ENCODE measurements at places on chromosomes 2 and 18.

GRCh38 chr18:70382017-70382416 lies 93.2 kb downstream of the SOCS6 start:
- no peak for DNase-seq

DNA sequence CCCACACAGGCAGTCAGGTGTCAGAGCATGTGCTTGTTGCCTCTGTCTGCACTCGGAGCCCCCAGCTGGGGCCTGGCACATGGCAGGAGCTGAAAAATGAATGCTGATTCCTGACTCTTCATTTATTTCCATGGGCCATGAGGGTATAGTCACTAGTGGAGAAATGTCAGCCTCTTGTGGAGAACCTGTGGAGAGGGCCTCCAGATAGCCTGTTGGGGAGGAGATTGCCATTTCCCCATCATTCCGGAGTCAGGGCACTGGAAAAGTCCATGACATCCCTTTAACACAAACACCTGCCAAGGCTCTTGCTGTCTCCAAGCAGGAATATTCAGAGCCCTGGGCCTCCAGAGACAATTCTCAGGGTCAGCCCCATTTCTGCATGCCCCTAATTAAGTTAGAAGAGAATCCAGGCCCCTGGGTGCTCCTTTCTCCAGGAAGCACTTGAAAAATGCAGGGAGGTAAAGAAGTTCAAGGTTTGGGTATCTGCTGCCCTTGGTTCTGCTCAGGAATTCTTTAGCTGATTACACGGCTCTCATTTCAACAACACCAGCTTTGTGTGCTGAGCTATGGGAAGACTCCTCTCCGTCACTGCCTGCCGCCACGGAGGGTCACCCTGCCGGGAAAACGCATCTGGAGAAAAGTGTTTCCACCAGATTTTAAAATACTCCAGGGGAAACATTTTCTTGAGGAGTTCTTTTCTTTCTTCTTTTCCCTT lies 311.3 kb downstream of the MYCN start:
- no peak for DNase-seq

- DNase-seq: no peak
Observed at GRCh38 chr2:66127061-66127460, 307.9 kb upstream of the MEIS1 start.

GRCh38 chr18:52402814-52403213 lies 62.8 kb downstream of the DCC start:
- no peak for DNase-seq

GRCh38 chr2:6966446-6966940 lies 49.3 kb downstream of the RNF144A start:
- no peak for DNase-seq

DNA sequence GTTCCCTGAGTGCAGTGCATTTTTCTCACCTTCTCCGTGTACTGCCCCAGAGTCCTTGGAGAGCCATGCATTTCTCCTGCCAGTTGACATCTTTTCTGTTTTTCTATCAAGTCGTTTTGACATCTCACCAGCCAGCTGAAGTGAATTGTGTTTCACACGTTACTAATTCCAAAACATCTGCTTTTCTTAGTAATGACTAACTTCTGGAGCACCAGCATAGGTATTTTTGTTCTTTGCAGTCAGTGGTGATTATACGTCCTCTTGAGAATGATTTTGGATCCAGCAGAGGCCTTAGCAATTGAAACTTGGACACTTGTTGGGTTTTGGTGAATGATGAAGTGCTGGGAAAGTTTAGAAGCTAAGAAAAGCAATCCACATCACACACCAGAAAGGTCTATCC lies 112.5 kb downstream of the PIK3C3 start:
- no peak for DNase-seq

- no peak for DNase-seq
Observed at GRCh38 chr2:134911400-134911785, 7.2 kb upstream of the CCNT2 start.

- no peak for DNase-seq
Observed at GRCh38 chr2:65562890-65563289, 130.5 kb upstream of the SPRED2 start.

- DNase-seq: no peak
Observed at GRCh38 chr2:3257826-3258225, 119.8 kb downstream of the EIPR1 start.

- DNase-seq: no peak
Observed at GRCh38 chr2:39524756-39525635, 87.9 kb upstream of the MAP4K3 start.

GRCh38 chr2:205293559-205293958 lies 388.7 kb upstream of the NRP2 start:
- DNase-seq: no peak

GRCh38 chr2:47249157-47249900 lies 94.2 kb upstream of the STPG4 start:
- DNase-seq: no peak

- peak; percentile 56 for DNase-seq
Observed at GRCh38 chr2:98508709-98509066, 64.0 kb downstream of the INPP4A start.

- no peak for DNase-seq
Observed at GRCh38 chr2:159090514-159091201, 122.2 kb downstream of the TANC1 start.

DNA sequence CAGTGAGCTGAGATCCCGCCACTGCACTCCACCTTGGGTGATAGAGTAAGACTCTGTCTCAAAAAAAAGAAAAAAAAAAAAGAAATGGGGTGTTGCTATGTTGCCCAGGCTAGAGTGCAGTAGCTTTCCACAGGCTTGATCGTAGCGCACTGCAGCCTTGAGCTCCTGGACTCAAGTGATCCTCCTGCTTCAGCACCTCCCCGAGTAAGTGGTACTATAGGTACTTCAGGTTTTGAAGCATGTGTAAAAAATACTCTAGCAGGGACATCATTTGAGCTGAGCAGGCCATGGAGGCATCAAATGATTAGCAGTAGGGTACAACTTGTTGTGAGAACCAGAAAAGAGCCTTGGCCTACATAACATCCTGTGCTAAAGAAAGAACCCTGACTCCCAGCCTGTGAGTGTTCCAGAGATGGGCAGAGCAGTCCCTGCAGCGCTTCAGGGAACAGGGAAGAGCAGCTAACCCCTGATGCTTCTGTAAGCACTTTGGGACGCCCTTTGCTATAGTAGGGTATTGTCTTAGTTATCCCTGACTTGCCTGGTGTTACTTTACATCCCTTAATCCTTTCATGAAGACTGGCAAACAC lies 119.1 kb downstream of the NEDD4L start:
- no peak for DNase-seq

DNA sequence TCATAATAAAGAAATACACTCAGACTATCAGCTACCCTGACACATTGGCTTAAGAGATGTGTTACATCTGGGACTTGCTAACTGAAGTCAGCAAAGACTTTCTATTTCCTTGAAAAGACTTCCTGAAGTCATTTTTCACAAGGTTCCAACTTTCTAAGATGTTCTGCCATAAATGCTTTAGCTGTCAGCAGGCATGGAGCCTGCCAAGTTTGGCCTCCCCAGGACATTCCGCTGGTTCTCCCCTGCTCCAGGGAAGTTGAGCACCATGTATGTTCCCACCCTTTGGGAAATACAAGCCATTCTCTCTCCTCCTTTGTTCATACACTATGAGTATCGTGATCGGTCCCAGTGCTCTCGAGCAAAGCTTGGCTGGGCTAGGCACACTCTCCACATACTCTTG lies 202.7 kb upstream of the CCDC68 start:
- no peak for DNase-seq

DNA sequence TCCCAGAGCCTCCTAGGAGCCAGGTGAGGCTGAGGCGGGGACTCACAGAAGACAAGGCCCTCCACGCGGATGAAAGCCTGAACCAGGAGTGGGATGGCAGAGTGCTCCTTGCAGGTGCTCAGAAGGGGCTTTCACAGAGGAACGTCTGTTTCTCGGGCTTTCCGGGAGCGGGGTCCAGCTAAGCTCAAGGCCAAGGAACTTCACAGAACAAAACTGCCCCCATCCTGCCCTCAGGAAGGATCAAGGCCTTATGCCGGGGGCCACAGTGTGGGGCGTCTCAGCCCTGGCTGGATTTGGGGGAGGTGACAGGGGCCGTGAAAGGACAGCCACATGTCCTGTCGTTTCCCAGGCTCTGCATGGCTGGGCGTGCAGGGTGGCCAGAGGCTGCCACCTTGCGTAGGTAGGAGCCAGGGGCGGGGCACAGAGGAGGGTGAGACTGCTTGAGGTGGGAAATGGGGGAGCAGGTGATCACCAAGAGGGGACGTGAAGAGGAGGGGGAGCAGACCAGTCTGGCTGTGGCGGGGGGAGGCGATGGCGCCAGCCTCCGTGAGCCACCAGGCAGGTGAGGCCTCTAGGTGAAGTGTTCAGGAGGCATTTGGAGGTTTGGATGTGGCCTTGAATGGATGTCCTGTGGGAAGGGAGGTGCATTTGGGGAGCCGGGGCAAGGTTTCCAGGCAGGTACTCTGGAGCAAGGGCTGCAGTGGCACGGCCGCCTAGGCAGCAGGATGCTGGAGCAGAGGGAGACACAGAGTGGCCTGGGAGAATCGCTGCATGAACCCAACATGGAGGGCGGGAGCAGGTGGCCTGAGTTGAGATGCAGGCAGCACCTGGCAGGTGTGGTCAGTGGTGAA lies 79.1 kb downstream of the TWIST2 start:
- no peak for DNase-seq
